ENCODE measurements at places on chromosomes 3 and 15.

- DNase-seq: peak; percentile 42
Measured at GRCh38 chr15:74777769-74778598, 3.9 kb upstream of the CSK start.

DNA sequence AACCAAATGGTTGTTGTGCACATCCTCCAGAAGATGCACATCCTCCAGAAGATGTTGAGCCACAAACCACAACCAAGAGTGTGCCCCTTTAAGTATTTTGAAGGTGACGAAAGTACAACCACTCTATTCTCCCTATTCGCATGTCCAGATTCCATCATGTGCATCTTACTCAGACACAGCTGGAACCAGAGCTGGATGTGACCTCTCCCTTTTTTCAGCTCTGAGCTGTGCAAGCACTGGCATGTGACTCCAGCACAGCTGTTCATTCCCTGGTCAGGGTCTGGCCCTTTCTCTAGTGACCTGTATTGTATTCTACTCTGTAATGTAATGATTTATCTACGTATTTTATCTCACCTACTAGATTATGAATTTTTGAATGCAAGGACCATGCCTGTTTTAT is 29.3 kb upstream of the DLG1 start:
- DNase-seq: peak; percentile 12

DNA sequence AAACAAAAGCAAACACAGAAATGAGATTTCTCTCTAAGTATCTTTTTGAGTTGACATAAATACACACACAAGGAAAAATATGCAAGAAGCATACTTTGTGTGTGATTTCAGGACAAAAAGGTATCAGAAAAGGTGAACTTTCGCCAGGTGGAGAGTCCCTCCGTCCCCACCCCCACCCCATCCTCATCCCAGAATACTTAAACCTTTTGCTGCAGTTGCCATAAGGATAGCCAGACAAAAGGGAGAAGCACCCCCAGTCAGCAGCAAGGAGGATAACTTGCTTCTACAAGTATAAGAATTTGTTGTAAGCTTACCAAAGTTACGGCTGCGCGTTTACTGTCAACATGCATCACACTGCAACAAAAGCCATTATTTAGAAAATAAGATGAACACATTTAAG is 10.3 kb downstream of the FOXP1 start:
- no peak for DNase-seq

DNA sequence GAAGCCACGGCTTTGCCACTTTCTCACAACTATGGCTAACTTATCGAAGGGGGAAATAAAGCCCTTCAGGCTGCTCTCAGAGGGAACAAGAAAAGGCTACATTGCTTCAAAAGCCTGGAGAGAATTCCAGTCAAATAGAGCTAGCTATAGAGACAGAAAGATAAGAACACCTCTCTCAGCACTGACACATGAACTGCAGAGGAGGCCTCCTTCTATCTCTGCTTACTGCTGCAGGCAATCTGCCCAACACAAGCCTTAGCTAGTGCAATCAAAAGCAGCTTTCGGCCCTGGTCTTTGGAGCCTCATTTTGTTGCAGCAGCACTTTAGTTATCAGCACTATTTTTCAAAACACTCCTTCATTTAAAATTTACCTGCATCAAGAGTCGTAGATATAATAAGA is 118.4 kb upstream of the ROBO1 start:
- DNase-seq: no peak

GRCh38 chr15:93066224-93066681 is 22.8 kb downstream of the RGMA start:
- DNase-seq: no peak

DNA sequence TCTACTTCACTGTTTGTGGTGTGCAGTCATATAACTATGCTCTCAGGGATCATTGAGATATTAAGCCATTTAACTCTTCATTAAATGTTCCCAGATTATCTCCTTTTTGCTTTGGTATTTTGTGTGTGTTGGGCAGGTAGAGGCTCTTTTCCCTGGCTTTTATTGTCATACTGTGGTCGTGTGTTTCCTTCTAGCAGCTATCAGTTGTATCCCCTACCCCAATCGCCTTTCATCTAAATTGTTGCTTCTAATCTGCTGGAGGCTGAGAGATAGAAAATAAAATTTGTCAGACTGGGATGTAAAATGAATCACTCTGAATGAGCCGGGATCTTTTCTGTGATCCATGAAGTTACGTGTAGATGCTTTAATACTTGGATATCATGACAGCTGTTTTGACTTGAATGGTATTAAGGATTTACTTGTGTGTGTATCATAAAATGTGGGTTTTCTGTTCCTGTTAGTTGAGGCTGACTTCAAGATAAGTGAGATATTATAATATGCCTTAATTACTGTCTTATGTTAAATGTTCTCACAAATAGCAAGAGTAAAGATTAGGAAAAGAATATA is 9.2 kb downstream of the NFKBIZ start:
- no peak for DNase-seq

- peak; percentile 76 for DNase-seq
Measured at GRCh38 chr15:38005953-38006808, 71.7 kb downstream of the TMCO5A start.

DNA sequence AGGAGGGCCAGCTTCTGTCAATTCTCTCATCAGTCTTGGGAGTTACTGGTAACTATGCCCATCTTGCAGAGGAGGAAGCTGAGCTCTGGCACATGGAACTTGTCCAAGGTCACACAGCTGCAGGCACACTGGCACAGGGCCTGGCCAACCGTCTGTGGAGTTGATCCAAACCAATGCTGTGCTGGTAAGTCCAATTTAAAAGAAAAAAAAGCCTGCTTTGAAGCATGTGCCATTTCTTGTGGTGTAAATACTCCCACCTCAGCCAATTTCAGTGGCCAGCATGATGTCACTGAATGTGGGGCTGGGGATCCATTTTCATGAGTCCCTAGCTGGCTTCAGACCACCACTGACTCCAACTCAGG is 83.4 kb downstream of the CHSY1 start:
- no peak for DNase-seq

GRCh38 chr3:20608054-20608738 is 422.2 kb upstream of the SGO1 start:
- DNase-seq: no peak

GRCh38 chr3:140863580-140864009 is 78.0 kb upstream of the SLC25A36 start:
- peak; percentile 54 for DNase-seq

- no peak for DNase-seq
Measured at GRCh38 chr3:84082726-84083125, 876.1 kb upstream of the CADM2 start.

GRCh38 chr3:87076946-87077345 is 86.0 kb upstream of the VGLL3 start:
- no peak for DNase-seq

- no peak for DNase-seq
Measured at GRCh38 chr15:82228750-82229149, 33.8 kb downstream of the EFL1 start.

GRCh38 chr3:8371085-8371551 is 130.5 kb upstream of the LMCD1 start:
- DNase-seq: no peak

- no peak for DNase-seq
Measured at GRCh38 chr3:195467641-195468390, 25.0 kb upstream of the ACAP2 start.

- no peak for DNase-seq
Measured at GRCh38 chr3:58020783-58021071, 12.5 kb downstream of the FLNB start.

GRCh38 chr3:64289622-64290021 is 64.4 kb upstream of the PRICKLE2 start:
- DNase-seq: no peak

DNA sequence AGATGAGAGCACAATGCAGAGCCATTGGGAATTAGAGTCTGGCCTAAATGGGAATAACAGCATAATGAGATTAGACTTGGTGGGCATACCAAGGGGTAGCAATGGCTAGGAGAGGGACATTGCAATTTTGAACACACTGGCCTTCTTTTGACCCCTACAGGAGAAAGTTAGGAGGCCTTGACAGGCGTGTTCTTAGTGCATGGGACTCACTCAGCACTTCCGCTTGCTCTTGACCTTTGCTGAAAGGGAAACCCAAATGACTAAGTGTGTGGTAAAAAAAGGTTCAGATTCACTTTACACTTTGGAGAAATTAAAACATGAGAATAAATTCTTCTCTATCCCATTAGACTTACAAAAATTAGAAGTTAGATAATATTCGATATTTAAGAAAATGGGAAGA is 317.4 kb downstream of the DIPK2A start:
- no peak for DNase-seq

DNA sequence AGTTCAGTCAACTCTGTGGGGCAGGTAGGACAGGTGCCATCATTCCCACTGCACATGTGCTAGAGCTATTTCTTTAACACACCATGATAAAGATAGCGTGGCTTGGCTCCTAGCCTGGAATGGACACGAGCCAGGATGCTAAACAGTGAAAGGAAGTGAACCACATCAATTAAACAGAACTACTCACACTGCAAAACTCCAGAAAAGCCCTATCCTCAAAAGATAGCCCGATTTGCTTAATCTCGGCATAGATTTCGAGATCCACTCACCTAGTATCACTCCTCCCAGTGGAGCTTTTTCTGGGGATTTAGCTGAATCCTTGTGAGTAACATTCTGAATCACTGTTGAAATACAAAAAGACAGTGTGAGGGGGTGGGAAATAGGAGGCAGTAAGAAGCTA is 118.0 kb downstream of the ABI3BP start:
- no peak for DNase-seq

GRCh38 chr3:45119824-45120358 is 26.3 kb downstream of the CDCP1 start:
- DNase-seq: peak; percentile 25

- DNase-seq: no peak
Measured at GRCh38 chr3:186260726-186261125, 101.3 kb downstream of the DGKG start.

DNA sequence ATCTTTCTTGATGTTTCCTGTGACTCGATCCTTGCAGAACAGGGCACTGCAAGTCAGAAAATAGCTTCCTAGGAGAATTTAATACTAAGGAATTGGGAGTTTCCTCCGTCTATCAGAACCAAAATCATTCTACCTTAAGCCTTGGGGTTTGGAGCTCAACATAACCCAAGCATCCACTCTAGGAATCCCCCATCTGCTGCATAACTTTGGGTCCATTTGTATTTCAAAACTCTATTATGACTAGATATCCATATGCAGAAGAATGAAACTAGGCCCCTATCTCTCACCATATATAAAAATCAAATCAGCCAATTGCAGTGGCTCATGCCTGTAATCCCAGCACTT is 61.7 kb upstream of the AKAP13 start:
- DNase-seq: no peak

DNA sequence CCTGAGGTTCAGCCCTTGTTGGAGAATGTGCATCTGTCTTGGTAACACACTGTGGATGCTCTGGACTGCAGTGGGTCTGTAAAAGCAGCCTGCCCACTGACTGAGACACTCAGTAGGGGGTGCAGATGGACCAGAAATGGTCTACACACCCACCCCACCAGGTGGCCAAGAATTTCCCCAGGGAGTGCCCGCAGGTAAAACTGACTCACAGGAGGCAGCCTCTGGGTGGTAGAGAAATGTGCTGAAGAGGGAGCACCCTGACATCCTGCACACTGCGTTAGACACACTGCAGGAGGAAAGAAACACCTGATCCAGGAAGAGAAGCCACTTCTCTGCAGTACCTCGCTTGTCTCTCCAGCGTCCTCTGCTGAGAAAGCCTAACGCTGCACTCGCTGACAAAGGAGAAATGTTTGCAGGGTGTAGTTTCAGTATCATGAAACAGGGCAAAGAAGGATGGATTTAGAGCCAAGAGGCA is 109.5 kb upstream of the ABHD17C start:
- DNase-seq: no peak

- no peak for DNase-seq
Measured at GRCh38 chr3:168877899-168878298, 782.2 kb upstream of the GOLIM4 start.

GRCh38 chr3:113590983-113591382 is 58.6 kb downstream of the SIDT1 start:
- DNase-seq: no peak

GRCh38 chr3:145936971-145937370 is 224.0 kb downstream of the PLOD2 start:
- DNase-seq: no peak

DNA sequence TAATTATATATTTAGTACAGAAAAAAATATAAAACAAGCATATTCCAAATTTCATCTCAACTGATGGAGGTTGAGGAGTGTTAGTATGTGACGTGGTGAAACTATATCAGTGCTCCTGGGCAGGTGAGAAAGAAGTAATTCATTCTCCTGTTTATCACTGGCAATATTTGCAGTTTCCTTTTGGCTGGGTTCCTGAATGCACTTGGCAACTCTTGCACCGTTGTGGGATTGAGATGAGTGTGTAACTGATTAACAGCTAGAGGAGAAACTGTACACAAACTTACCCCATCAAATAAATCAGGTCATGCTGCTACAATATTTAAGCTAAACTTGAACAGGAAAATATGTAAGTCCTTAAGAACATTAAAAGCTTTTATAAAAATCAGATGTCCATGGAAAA is 2.1 kb upstream of the ATP13A4 start:
- DNase-seq: no peak

DNA sequence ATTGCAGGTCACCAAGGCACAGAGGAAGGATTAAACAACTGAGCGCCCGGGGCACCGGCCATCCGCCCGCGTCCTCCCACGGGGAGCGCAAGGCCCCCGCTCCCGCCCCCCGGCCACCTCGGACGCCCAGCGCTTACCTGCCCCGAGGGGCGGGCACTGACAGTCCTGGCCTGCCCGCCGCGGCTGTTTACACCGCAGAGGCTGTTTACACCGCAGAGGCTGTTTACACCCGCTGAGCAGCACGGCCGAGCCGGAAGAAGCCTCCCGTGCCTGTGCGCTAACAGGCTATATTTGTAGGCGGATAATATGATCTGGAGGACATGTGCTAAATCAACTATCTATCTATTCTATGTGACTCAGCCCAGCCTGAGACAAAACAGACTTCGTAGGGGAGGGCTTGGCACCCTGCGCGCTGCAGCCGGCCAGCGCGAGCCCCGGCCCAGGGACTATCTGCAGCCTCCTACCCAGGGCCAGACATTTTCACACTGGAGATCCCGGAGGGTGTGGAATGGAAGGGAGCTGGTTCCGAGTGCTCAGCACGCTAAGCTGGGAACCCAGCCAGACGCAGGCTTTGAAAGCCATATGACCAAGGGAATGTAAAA is at the start of gene LRRC2:
Gene LRRC2 (minus strand): TSS at position 263 of the 602 bp plus-strand sequence. CDS start 14,711 bp downstream, outside the sequence.
- DNase-seq: no peak

Measured in inflammatory macrophage treated with lipopolysaccharide for 4 hours (primary cell).